Stimulated activated CD8-positive, alpha-beta memory T cell treated with anti-CD3 and anti-CD28 coated beads, Interleukin-7, amount 100 ng/mL, for 48 hours (primary cell): ENCODE measurements at places on chromosomes 6 and 20.

DNA sequence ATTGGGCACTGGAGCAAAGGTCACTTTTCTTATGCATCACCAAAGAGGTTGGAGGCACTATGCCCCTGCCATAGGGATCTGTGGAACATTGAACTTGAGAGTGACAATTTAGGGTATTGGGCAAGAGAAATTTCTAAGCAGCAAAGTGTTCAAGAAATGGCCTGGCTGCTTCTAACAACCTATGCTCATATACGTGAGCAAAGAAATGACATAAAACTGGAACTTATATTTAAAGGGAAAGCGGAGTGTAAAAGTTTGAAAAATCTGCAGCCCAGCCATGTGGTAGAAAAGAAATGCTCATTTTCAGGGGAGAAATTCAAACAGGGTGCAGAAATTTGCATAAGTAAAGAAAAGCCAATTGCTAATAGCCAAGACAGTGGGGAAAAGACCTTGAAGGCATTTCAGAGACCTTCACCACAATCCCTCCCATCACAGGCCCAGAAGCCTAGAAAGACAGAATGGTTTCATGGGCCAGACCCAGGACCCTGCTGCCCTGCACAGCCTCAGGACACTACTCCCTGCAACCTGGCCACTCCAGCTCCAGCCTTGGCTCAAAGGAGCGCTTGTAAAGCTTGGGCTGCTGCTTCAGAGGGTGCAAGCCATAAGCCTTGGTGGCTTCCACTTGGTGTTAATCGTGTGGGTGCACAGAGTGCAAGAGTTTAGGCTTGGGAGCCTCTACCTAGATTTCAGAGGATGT lies 24.4 kb downstream of the NCR2 start:
- no peak for DNase-seq

DNA sequence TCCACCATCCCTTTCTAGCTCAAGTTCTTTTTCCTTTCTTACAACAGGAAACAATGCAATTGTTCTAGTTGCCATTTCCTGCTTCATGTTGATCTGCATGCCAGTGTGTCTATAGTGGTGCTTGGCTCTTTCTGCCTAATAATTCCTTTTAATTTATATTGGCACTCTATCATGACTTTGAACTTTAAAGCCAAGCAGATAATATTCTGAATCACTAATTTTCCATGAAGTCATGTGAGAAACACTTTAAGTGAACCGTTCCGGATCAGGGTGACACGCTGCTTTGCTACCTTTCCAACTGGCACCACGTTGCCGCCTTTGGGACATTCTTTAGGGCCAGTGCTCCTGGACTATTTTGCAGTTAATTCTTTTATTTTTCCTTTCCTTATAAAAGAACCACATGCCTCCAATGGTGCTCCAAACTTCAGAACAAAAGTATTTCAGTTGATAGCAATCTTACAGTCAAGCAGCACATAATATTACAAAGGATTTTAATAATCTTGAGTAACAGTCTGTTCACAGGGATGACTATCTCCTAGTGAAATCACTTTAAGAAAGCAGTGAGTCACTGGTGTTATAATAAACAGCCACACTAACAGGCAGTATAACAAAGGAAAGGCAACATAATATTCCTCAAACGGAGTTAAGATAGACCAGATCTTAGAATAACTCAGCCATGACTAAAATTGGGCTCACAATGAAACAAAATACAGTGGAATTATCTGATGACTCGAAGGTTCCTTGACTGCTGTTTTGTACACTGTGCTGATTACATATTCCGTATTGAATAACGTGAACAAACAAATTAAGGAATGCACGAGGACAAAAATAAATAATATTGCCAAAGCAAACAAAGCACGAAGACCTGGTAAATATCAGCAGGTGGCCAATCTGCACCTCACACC lies 19.0 kb upstream of the BLOC1S5 start:
- no peak for DNase-seq

- DNase-seq, result no peak
Measured at GRCh38 chr6:148137652-148138051, 205.0 kb upstream of the SASH1 start.

DNA sequence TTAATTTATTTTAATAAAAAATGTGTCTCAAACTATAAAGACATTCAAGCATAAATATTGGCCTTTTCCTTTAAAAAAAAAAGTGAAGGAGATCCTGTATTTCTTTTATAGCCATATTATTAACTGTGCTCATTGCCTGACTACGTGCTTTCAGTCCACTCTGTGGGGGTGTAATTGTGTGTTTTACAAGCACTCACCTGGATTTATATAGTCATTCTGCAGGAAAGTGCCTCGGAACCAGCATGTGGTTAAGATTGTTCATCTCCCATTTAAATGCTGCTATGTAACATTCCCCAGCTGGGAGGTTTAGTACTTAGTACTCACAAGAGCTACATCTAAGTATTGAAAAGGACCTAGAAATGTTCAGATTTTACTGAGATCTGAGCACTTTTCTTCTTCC lies 47.9 kb upstream of the SLC22A16 start:
- no peak for DNase-seq

GRCh38 chr6:36028088-36028876 lies 674 bp downstream of the MAPK14 start:
- no peak for DNase-seq

GRCh38 chr20:25683050-25683449 lies 13.6 kb downstream of the ZNF337 start:
- no peak for DNase-seq

DNA sequence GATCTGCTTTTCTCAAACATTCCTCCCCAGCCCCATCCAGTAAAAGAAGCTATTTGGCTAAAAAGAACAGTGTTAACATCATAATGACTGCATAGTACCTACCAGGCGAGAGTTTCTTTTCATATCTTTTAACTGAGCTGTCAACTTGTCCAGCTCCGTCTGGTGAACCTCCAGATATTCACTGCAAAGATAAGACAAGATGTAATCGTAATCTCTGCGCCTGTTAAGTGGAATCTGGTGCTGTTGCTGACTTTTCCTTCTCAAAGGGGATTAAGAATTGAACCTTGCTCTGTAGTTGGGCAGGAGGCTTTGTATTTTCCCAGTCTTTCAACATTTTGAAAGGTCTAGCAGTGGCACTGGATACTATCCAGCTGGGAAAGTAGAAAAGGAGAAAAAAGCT lies 63.0 kb downstream of the RIPOR2 start:
- DNase-seq, result no peak
